ENCODE measurements at places on chromosomes 5 and 9.

DNA sequence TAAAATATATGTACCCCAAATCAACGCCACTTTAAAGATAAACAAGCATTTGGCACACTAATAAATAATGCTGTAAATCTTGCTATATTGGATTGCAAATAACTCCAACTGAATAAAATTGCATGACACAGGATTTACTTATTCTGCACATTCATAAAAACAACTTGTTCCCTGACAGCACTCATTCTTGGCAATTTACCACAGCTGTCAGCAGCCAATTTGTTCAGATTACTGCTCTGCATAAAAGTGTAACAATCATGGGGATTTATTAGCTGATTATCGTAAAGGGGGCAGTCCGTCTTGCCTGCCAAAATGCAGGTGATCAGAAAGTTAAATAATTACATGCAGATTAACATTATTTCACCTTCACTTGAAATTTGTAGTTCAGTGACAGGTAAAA is 285.3 kb downstream of the SLF1 start:
- no peak for DNase-seq

DNA sequence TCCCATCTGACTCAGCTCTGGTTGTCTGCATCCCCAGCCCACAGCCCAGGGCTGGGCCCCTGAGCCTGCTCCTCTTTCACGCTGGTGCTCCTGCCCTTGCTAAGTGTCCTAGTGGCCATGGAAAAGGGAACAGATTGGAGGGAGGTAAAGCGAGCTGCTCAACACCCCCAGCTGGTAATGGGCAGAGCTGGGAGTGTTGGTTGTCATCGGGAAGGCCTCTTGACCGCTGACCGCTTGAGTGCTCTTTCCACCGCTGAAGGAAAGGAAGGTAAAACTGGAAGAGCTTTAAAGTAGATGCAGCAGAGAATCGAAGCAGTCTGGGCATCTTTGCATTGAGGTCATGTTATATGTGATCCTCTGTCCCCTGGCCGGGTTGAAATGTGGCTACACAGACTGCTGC is 60.2 kb downstream of the CRB2 start:
- DNase-seq, result no peak

DNA sequence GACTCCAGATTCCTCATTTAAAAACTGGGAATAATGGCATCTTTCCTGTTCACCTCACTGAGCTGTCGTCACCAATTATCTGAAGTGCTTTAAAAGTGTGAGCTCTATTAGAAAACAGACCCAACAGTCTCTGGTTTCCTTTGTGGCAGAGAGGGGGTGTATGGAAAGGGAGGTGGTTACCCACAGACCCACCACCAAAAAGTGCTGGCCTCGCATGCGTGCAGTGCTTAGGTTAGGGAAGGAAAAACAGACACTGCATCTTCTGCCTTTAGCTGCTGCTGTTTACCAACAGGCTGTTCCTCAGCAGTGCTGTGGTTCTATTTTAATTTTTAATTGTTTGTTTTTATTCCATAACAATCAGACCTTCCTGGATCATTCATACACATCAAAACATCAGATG is 249.6 kb downstream of the PIK3R1 start:
- no peak for DNase-seq

DNA sequence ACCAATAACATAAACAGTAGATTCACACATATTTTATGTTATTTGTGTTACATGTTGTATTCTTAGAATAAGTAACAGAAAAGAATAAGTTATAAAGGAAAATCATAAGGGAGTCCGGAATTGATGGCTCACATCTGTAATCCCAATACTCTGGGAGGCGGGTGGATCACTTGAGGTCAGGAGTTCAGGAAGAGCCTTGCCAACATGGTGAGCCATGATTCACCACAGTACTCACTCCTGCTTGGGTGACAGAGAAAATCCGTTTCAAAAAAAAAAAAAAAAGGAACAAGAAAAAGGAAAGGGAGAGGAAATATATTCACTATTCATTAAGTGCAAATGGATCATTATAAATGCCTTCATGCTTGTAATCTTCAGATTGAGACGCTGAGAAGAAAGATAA is 533.3 kb upstream of the CDH9 start:
- DNase-seq, result no peak

GRCh38 chr9:16484744-16485143 is 385.7 kb downstream of the BNC2 start:
- DNase-seq, result peak; percentile 69

DNA sequence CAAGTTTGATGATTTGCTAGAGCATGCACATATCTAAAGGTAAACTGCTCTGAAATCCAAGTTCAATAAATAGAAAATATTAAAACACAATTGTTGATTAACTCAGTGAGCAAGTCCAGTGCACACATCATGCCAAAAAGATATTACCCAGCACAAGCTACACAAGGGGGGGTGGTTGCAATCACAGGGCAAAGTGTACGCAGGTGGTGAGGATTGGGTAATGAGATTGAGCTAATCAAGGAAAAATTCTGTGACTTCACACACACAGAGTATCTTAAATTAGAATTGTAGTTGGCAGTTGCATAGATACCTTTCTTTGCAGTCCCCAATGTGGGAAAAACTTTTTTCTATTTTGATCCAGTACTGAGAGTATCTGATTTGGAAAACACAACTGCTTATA is 156.1 kb upstream of the NTRK2 start:
- DNase-seq, result no peak

GRCh38 chr5:56671571-56671970 is 143.8 kb upstream of the MAP3K1 start:
- no peak for DNase-seq

- peak; percentile 88 for DNase-seq
These were observed at the start of gene RAI14 for GRCh38 chr5:34656001-34656699. Gene RAI14 (plus strand): TSS chr5:34656328. CDS start chr5:34686920, 30,592 bp downstream.

GRCh38 chr9:116260531-116260930 is 106.9 kb downstream of the PAPPA start:
- no peak for DNase-seq

GRCh38 chr5:137091472-137091871 is 407.7 kb downstream of the SPOCK1 start:
- DNase-seq, result no peak

- no peak for DNase-seq
These were observed 62.5 kb downstream of the FXN start for GRCh38 chr9:69097923-69098593.

- DNase-seq, result no peak
These were observed 389.5 kb downstream of the HTR1A start for GRCh38 chr5:63572740-63573139.

GRCh38 chr5:115941051-115941675 is 21.1 kb upstream of the LVRN start:
- peak; percentile 98 for DNase-seq

DNA sequence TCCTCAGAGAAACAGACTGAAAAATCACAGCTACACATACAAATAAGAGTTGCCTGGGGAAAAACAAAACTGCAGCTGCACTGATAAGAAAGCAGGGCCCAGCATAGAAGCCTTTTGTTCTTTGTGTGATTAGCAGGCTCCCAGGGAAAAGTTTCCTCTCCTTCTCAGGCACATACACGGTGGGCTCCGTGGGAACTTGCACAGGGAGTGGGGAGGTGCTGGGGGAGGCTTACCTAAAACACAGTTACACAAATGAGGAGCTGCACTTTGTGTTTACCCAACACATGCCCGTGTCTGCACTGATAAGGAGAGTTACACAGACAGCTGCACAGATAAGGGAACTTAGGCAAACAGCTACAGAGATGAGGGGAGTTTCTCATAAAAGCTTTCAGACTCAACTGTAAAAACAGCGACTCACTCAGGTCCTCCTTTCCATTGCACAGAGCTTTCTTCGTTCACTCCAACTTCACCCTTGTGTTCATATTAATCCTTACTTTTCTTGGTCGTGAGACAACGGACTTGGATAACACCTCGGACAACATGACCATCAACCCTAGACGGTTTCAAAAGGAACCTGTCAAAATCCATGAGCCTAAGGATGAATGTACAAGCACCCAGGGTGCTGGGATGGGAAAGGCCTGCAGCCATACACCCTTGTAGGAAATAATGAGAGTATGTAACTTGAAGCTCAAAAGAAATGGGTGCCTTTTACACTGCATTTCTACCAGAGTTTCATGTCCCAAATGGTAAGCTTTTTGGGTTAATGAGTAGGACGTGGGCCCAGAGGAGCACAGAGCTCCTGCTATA is 50.8 kb downstream of the SERINC5 start:
- no peak for DNase-seq

- peak; percentile 92 for DNase-seq
These were observed at the start of the genes GFM2 and NSA2 for GRCh38 chr5:74766849-74767578. Gene GFM2 (minus strand): TSS chr5:74767117. CDS start chr5:74763742, 3,375 bp downstream. Gene NSA2 (plus strand): TSS chr5:74767249. CDS start chr5:74767361, 112 bp downstream.

All from AG10803 (cell line).